ENCODE measurements at places on chromosomes 16 and 17.

DNA sequence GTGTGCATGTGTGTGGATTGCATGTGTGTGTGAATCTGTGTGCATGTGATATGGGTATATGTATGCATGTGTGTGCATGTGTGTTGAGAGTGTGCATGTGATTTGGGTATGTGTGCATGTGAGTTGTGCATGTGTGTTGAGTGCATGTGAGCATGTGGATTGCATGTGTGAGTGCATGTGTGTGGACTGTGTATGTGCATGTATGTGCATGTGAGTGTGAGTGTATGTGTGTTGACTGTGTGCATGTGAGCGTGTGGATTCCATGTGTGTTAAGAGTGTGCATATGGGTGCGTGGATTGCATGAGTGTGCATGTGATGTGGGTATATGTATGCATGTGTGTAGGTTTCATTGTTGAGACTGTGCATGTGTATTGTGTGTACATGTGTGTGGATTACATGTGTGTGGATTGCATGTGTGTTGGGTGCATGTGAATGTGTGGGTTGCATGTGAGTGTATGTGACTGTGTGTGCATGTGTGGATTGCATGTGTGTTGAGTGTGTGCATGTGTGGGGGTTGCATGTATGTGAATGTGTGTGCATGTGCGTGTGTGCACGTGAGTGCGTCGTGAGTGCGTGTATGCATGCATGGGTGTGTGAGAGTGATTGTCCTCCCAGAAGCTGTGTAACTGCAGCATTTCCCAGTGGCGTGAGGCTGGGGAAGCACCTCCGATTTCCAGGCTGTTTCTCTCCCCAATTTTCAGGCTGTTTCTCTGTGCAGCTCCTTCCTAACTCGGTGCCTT is 19.4 kb downstream of the C1QTNF1 start:
- no peak for DNase-seq

DNA sequence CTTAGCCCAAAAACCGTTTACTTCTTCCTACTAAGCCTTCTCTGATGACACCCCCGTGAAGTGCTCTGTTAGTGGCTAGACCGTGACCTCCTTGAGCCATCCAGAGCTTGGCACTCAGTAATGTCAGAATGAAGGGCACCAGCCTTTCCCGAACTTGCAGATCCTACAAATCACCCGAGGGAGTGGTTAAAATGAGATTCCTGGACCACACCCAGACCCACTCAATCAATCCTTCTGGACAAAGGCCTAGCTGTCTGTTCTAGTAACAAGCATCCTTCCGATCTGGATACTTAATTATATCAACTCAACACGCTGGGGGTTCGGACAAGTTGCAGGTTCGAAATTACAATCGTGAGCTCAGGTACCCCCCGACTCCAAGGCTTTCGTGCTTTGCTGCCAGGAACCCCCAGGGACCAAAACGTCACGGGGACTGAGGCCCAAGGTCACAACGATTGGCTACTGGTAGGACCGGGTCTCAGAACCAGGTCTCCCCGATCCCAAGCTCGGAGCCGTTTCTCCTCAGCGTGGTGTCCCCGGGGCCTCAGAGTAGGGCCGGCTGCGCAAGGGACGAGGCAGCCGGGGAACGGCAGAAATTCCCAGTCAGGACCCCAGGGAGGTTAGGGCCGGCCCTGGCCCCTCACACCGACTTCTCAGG is 527 bp downstream of the CIAPIN1 start:
- peak; percentile 23 for DNase-seq

- DNase-seq: no peak
Measured at GRCh38 chr16:76899767-76900166, 291.2 kb upstream of the MON1B start.

DNA sequence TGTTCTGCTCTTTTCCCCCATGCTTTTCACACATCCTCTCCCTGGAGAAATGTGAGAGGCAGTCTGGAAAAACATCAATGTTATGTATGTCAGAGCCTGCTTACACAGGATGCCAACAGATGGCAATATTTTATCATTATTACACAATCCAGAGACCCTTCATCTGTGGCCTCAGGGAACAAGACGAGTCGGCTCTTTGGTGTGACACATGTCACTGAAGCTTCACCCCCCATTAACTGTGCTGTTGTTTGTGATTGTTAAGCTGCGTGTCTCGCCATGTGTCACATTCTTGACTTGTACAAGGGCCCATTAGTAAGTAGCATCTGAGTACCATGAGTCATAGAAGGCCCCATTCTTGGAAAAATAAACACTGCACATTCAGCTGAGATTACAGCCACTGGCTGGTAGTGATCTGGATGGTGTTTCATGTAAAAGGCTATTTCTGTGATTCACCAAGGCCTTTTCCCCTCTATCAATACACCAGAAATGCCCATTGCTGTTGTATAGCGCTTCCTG is 682.1 kb upstream of the SOX9 start:
- DNase-seq: peak; percentile 99

- peak; percentile 34 for DNase-seq
Measured at GRCh38 chr17:4998027-4998731, 429 bp downstream of the KIF1C start.

DNA sequence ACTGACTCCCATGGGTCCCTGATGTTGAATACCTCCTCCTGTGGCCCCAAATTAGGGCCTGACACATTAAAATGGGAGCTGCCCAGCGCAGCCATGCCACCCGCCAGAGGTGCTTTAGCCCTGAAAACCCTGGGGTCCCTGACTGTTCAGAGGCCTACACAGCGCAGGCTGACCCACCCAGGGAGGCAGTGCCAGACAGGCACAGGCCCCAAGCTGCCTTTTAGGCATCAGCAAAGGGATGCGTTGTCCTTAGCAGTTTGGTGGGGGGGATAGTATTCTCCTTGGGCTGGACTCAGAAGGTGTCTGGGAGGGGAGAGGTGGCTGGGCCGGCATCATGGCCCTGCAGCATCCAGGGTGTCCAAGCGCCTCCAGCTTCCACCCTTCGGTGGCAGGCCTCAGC is 1.4 kb downstream of the RAPGEFL1 start:
- DNase-seq: no peak

DNA sequence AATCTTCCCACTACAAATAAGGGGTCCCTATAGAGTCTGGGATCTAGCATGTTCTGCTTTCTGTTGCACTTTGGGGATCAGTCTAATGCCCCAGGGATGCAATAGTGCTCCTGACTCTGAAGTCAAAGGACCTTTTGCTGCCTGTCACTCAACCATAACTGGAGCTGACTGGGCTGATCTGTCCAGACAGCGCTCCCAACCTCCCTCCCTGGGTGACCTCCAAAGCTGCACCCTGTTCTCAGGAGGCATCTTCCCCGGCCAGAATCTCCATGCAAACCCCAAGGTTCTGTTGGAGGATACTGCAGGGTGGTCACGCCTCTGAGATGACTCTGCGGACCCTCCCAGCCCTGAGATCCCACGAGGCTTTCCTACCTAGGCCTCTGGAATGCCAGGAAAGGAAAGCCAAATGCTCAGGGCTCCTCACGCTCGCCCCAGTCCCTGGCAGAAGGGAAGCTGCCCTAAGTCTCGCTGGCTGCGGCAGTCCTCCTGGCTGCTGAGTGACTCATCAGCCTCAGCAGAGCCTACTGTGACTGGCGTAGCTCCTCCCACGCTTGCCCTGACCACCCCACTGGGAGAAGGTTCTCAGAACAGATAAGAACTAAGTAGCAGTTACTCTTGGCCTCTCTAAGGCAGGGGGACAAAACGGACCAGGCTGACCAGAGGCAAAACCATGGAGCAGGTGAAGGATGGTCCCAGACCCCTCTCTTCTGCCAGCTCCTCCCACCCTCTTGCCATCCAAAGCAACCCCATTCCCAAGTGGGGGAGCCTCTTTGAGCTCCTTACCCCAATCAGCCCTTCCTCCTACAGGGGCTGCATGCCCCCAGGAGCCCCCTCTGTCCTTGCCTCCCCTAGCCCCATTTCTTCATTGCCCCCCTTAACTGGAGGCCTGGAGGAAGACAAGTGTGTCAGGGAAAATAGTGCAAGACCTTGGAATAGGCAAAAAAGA is 124.1 kb upstream of the TNRC6C start:
- peak; percentile 65 for DNase-seq

DNA sequence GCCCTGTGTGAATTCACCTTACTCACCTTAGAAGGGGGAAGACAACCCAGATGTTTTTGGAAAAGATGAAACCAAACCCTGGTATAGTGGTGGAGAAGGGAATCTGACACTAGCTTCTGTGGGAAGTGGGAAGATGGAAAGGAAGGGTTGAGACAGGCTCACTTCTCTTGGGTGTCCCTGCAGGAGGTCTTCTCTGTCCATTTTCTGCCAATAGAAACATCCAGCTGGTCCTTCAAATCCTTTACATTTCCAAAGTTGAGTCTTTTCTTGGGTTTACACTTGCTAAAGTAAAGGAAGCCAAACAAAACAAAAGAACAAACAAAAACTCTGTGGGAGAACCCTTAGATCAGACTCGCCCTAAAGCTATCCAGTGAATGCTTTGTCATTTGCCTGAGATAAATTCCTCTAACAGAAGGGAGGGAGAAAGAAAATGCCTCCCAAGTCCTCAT is 10.2 kb downstream of the HOXB1 start:
- DNase-seq: no peak

- no peak for DNase-seq
Measured at GRCh38 chr17:39969375-39969774, 6.6 kb downstream of the GSDMA start.

- no peak for DNase-seq
Measured at GRCh38 chr17:14121952-14122351, 52.6 kb downstream of the COX10 start.

DNA sequence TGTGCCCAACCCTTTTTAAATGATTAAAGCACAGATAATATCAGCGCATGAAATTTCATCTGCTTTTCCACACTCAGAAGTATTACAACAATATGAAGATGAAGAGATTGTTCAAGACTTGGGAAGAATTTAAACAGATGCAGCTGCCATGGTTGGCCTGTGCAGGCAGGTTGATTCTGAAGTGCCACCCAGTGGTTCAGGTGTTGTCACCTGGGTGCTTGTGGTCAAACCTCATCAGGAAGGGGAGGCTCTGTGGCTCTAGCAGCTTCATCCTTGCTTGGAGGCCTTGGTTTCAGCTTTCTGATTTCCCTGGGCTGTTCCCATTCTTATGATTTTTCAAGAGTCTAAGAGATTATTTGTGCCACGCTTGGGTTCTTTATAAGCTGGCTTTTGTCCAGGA is 22.2 kb upstream of the CLEC18C start:
- no peak for DNase-seq

- DNase-seq: peak; percentile 65
Measured at GRCh38 chr17:869086-869485, 86.9 kb downstream of the MRM3 start.

GRCh38 chr17:55829995-55830612 is 79.3 kb downstream of the PCTP start:
- no peak for DNase-seq

DNA sequence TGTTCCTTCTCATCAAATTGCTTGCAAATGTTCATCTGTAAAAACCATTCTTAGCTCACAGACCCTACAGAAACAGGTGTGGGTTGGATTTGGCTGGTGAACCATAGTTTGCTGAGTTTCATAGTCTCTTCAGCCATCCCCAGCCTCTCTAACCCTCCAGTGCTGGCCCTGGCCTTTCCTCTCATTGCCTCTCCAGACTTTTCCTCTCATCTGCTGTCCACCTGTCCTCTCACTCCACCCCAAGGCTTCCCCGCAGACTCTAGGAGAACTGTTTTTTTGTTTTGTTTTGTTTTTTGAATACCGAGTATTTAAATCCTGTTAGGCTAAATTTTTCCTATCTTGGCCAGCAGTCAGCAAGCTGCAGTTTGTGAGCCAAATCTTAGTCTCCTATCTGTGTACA is 41.1 kb downstream of the MEOX1 start:
- DNase-seq: no peak

- no peak for DNase-seq
Measured at GRCh38 chr16:73036074-73036826, 11.7 kb downstream of the ZFHX3 start.

DNA sequence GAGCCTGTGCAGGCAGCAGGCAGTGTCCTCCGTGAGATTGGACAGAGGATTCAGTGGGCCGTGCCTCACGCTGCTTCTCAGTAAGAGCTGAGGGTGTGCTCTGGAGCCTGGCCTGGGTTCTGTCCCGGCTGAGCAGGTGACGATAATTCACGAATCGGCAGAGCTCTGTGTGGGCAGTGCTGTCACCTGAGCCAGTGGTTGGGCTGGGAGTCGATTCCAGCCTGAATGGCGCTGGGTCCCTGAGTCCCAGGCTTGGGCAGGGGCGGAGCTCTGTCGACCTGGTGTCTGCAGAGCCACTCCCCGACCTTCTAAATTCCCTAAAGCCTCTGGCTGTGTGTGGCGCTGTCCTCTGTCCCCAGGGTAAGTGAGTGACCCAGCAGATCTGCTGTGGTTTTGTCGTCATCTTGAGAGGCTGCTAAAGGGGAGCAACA is 8.4 kb downstream of the ACSF3 start:
- no peak for DNase-seq

DNA sequence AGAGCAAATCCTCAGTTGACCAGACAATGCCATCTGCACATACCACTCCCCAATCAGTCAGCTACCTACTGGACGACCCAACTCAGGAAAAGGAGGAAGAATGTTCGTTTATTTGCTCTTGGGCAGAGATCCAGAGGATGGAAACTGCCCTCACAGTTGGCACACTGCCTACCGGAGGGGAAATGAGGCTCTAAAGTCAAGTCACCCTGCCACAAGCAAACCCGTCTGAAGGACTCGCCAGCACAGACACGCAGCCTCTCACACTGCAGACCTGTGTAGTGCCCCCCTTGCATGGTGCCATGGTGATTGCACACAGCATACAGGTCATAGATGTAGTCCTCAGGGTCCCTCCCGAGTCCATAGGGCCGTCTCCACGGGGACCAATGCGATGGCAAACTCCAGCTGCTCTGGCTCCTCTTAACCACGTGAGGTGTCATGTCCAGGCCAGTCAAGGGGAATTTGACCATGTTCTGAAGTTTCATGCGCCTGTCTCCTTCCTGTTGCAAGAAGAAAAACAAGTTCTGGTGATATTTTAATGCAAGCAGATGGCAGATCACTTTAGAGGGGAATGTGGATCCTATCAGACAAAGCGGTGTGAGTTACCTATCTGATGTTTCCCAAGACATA is 69.5 kb downstream of the USP31 start:
- no peak for DNase-seq

- DNase-seq: peak; percentile 48
Measured at GRCh38 chr16:86252596-86252995, 257.7 kb upstream of the FOXF1 start.

DNA sequence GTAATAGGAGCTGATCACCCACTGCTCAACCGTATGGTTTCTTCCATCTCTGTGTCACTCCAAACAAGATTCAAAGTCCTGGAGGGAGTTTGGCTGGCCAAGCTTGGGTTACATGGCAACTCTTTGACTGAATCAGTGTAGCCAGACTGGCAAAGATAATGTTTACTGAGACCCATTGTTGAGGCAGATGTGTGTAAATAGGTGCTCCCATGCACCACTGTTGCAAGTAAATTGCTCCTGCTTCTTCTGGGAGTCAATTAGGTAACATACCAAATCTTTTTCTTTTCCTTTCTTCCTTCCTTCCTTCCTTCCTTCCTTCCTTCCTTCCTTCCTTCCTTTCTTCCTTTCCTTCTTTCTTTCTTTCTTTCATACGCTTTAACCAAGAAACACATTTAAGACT is 86.3 kb upstream of the DHX40 start:
- DNase-seq: no peak

GRCh38 chr16:85550953-85551924 is 61.9 kb upstream of the GSE1 start:
- DNase-seq: no peak

All from fibroblast of lung (primary cell).